ENCODE measurements at places on chromosomes 6 and 20.

DNA sequence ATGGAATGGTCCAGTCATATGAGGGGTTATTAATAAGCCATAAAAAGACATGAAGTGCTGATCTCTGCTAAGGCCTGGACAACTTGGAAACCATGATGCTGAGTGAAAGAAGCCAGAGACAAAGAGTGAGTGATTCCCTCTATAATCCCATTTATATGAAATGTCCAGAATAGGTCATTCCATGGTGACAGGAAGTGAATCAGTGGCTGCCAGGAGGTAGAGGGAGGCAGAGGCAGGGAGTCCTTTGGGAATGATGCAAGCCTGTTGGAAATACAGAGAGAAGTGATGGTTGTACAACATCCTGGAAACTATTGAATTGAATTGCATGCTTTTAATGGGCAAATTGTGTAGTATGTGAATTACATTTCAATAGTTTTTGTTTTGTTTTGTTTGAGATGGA is 26.4 kb downstream of the ANKRD60 start:
- DNase-seq, result no peak

- no peak for DNase-seq
Measured at GRCh38 chr6:68087399-68088133, 547.5 kb upstream of the ADGRB3 start.

DNA sequence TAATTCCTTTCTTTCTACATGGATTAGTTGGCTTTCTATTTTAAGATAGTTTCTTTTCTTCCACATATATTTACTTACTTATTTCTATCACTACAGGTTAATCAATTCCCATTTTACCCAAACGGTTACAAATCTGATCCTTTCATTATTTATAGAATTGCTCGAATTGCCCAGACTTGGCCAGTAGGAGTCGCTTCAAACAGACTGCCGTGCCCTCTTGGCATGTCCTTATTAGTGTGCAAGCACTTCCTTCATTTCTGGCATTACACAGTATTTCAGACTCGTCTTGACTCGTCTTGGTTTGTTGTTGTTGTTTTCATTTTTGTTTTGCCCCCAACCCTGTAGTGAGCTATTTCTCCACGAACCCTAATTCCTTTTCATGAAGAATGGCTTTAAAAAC is 74.6 kb downstream of the SAMD3 start:
- DNase-seq, result no peak

- no peak for DNase-seq
Measured at GRCh38 chr6:45714006-45714730, 301.5 kb downstream of the CLIC5 start.

GRCh38 chr6:14620522-14620921 is 502.9 kb downstream of the CD83 start:
- DNase-seq, result no peak

- no peak for DNase-seq
Measured at GRCh38 chr20:23415959-23416583, 5.2 kb downstream of the NAPB start.

- DNase-seq, result no peak
Measured at GRCh38 chr6:33885132-33886057, 81.6 kb upstream of the MLN start.

DNA sequence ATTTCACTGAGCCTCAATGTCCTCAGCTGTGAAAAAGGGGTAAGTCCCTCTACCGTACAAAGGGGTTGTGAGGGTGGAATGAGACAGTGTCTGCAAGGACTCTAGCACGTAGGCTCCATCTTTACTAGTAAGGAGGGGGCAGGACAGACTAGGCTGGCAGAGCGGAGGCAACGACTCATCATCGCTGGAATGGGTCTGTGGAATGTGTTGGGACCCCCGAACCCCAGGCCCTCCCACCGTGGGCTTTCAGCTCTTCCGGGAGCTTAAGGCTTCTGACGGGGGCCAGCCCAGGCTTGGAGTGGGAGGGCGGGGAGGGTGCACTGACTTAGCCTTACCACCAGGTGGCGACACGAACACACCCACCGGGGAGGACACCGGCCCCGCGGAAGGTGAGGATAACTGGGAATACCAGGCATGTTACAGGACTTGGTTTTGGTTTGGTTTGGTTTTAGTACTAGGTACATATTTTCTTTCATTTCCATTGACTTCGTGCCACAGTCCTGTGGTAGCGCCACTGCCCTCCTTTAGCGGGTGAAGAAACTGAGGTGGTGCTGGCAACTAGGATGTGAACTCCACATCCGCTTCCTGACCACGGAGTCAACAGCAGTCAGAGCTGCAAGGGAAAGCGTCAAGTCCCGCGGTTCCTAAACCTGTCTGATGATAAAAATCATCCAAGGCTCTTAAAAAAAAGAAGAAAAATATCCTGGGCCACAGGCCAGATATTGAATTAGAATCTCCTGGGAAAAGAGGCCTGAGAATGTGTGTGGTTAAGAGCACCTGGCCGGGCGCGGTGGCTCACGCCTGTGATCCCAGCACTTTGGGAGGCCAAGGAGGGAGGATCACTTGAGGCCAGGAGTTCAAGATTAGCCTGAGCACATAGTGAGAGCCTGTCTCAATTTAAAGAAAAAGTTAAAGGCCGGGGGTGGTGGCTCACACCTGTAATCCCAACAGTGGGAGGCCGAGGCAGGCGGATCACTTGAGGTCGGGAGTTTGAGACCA is 10.3 kb upstream of the TULP1 start:
- DNase-seq, result peak; percentile 54

GRCh38 chr20:41232973-41233926 is 84.3 kb downstream of the ZHX3 start:
- DNase-seq, result no peak

DNA sequence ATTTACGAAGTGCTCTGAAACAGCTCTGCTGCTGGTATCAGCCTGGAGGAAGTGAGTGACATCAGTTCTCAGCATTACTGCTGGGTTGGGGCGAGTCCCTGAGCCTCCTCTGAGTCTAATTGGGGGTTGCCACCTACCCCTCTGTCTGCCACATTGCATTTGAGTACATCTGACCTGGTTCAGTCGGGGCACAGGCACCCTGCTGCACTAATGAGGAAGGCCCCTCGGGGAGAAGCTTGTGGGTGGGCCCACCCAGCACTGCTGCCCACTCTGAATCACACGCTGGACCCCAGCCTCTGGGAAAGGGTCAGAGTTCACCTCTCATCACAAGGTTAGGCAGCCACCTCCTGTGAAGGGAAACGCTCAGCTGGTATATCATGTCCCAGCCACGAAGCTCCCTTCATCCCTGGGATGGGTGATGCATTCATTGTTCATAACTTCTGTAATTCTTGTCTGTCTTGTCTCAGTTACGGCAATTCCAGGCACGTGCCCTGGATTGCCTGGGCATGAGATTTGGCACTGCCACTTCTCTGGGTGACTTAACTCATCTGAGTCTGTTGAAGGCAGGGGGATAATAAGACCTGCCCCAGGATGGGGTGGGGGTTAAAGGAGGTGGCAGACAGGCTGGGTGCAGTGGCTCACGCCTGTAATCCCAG is 13.3 kb downstream of the DNMT3B start:
- no peak for DNase-seq

- DNase-seq, result no peak
Measured at GRCh38 chr6:56311061-56311460, 63.7 kb upstream of the COL21A1 start.

- no peak for DNase-seq
Measured at GRCh38 chr20:8388707-8389106, 256.6 kb downstream of the PLCB1 start.

GRCh38 chr6:72466471-72466870 is 155.4 kb upstream of the KCNQ5 start:
- no peak for DNase-seq

DNA sequence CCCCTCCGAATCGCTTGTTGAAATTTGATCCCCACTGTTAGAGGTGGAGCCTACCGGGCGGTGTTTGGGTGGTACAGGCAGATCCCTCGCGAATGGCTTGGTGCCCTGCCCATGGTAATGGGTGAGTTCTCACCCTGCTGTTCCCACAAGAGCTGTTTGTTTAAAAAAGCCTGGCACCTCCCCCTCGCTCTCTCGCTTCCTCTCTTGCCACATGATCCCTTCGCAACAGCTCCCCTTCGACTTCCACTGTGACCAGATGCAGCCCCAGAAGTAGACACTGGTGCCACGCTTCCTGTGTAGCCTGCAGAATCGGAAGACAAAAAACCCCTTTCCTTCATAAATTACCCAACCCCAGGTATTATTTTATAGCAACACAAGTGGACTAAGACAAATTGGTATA is 292.2 kb upstream of the QKI start:
- no peak for DNase-seq

DNA sequence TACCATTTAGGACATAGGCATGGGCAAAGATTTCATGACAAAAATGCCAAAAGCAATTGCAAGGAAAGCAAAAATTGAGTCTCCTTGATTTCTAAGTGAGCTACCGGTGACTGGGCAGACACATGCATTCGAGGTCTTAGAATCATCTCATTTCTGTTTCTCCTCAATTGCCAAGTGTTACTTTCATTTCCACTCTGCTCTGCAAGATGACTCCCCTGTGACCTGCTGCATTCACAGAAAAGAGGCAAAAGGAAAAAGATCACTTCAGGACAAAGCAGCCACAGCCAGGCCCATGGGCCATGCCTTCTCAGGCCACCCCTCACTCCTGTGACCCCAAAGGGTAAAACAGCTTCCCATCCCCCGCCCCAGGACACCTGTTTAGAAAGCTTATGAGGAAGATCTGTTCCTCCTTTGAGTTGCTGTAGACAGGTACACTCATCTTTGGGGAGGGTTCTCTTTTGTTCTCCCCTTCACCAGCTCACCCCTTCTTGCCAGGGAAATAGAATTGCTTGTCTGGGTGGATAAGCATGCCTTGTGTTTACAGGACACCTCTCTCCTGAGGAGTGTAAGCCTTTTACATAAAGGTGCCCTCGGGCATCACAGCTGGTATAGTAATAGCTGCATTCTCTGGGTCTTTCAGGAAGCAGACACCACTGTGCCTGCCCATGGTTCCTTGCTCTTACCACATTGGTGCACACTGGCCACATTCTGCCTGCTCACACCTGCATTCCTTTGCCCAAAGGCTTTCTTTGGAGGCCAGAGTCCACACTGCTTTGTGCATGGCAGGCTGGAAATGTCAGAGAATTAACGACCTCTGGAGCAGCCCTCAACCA is 105.0 kb downstream of the SLC24A3 start:
- DNase-seq, result no peak

DNA sequence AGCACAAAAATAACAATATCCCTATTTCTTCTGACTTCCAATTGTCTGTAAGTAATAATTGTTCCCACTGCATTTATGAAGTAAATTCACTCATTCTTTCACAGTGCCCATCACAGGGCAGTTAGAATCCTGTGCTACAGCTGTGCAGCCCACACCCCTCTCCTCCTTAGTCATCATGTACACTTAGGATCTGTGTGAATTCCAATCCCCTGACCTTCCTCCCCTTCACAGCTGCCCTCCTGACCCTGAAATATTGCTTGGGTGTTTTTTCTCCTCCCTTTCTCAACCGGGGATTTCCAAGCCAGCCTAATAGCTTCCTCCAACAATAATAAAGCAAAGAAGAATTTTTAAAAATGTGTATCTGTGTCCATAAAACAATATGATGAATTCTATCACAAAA is 91.5 kb upstream of the BEND6 start:
- DNase-seq, result no peak

DNA sequence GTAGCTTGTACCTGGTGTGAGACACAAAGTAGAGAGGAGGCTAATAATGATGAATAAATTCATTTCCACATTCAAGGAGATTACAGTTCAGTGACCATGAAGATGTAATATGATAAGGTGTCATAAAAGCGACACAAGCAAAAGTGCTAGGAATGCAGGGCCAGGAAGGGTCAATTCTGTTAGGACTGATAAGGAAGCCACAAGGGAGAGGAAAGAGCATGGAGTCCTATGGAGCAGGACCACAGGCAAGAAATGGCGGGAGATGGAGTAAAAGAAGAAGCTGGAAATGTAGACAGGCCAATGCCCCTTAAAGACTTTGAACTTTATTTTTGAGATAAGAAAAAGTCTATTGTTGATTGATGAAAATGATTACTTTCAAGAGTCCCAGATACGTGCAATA is 161.8 kb upstream of the KCNK16 start:
- DNase-seq, result no peak

DNA sequence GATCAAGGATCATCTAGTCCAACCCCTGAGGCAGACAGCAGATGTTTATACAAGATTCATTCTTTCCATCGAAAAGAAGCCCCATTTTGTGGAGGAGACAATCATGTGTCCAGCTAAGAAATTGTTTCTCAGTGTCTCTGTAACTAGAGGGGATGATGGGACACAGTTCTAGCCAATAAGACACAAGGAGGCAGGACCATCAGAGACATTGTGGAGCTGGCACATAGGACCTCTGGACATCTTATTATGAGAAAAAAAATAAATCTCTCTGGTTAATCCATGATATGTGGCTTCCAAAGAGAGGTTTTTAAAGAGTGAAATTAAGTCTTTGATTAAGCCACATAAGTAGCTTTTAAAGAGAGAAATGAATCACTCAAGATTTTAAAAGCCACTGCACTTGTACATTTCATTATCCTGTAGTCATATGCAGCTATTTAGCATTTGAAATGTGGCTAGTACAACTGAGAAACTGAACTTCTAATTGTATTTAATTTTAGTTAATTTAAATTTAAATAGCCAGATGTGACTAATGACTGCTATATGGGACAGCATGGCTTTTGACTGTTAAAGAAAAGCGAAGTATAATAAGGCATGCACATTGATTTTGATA is 176.8 kb downstream of the TASP1 start:
- DNase-seq, result no peak

DNA sequence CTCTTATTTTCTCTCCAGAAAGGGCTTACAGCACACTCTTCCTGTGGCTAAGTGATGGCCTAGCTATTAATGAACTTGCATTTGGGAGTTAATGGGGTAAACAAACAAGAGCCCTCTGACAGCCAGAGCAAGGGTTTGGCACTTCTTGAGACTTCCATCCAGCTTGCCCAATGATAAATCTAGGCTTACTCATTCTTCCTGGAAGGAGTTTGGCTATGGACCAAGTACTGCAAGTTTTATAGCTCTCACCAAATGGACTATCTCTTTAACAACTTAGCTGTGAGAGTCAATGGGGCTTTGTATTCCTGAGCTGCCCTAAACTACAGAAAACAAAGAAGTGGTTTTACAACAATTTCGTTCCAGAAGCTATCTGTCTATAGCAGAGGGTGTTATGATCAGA is 16.7 kb upstream of the PI3 start:
- no peak for DNase-seq

DNA sequence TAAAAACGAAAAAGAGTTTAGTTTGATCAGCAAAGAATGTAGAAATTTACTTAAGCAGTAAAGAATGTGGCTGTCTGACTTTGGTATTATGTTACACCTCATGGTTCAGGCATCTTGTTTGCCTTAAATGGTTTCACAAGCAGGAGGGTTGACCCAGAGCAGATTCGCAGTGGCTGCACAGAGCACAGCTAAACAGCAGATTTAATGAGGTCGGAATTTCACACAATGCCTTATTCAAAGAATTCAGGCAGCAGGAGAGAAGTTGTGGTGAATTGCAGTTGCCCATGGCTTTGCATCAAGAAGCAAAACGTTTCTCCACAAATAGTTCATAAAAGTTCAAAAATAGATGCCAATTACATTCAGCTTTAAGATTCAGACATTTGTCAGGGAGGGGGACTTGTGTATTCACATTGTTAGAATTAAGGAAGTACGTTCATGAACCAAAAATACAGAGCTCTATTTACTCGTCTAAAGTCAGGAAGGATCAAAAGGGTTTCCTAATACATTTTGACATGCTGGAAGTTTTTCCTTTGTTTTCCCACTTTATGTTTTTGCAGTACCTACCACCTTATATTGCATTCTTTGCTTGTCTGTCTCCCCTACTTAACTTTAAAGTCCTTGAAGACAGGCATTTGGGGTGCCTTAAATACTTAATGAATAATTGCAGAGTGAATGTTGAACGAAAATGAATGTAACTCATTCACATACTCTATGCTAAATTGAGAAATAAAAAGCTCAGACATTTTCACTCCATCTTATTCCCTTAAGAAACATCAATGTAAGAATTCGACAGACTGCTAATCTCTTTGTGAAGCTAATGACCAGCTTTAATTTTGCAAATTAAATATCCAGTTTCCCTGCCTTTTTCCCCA is 1163.6 kb upstream of the CITED2 start:
- DNase-seq, result no peak
